Activated CD8-positive, alpha-beta memory T cell treated with anti-CD3 and anti-CD28 coated beads for 1 hour (primary cell): ENCODE measurements at places on chromosomes 1 and 21.

DNA sequence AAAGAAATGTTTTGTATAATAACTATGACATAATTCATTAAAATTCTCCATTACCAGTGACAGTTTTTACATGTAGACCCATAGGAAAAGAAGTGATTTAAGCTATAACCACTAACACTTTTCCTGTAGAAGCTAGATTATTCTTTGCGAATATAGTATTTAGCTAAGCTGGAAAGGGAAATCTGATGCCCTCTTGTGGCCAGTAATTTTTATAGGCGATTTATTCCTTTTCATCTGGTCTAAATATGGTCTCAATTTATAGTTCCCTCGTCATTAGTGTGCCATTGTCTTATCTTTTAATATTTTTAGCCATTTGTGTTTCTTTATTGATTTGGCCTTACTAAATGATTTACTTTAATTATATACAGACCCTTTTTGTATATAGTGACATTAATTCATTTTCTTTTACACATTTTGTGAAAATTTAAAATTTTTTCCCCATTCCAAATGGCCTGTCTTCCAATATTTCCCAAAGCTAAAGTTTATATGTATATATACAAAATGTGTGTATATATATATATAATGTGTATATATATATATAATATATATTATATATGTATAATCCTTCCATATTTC lies 26.7 kb downstream of the BTG3 start:
- no peak for DNase-seq

GRCh38 chr21:34083357-34083756 lies 10.0 kb downstream of the MRPS6 start:
- DNase-seq = no peak

- DNase-seq = no peak
Measured at GRCh38 chr21:37939251-37939650, 23.0 kb upstream of the KCNJ6 start.

GRCh38 chr21:31052489-31053142 lies 14.3 kb upstream of the KRTAP19-8 start:
- no peak for DNase-seq

DNA sequence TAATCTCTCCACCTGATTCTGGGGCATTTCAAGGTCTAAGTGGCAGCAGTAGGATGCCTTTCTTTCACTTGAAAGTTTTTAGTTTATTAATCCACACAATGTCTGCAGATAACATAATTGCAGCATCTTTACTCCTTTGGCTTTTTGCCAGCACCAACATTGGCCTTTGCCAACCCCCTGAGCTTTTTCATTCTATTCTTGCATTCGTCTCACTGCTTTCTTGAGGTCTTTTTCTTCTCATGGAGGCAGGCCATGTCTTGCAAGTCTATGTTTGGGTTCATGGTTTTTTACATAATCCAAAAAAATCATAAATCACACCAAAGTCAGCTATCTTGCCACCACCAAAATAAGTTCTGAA lies 30.4 kb upstream of the COG2 start:
- DNase-seq = no peak

DNA sequence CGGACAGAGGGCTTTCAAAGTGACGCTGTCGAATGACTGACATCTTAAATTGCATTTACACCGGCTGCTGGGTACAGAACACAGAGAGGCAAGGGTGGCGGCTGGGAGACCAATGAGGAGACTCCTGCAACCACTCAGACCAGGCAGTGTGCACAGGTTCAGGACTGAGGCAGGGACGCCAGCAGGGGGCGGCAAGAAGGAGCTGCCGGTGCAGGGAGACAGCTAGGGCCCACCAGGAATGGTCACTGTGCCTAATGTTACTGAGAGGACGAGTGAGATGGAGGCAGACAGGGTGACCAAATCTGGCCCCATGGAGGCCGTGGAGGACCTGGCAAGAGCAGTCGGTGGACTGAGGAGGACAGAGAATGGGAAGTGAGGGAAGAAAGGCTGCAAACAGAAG lies 23.5 kb downstream of the GLIS1 start:
- DNase-seq = no peak

DNA sequence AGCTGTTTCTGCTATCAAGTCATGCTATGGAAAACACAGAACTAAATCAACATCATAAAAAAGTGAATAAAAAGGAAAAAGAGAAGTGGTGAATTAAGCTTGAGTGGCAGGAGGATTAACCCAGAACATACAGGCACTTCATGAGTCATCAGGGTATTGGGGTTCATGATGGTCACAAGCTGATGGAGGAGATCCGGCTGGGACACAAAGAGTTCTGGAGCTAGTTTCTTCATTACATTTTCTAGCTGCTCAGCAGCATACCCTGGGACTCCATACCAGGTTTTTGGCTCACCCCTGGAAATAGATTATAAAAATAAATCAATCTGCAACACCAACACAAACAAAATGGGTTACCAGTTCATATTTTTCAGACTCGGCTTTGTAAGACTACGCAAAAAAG lies 42.5 kb upstream of the SYT2 start:
- DNase-seq = no peak

GRCh38 chr1:214330715-214331114 lies 49.8 kb downstream of the SMYD2 start:
- DNase-seq = no peak

DNA sequence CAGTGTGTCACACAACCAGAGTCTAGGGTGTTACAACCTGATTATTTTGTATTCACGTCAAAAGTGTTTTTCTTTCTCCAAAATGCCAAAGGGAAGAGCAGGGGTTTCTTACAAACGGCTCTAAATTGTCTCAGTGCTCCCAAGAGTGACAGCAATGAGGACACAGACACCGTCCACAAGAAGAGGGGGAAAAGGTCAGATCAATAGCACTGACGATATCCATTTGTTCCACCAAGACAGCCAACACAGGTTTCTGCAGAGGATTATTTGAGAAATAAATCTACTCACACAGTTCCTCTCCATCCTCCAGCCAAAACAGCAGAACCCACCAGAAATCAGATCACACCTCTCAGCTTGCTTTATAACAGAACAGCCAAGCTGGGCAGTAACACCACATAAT lies 193.9 kb downstream of the SEC16B start:
- DNase-seq = no peak

DNA sequence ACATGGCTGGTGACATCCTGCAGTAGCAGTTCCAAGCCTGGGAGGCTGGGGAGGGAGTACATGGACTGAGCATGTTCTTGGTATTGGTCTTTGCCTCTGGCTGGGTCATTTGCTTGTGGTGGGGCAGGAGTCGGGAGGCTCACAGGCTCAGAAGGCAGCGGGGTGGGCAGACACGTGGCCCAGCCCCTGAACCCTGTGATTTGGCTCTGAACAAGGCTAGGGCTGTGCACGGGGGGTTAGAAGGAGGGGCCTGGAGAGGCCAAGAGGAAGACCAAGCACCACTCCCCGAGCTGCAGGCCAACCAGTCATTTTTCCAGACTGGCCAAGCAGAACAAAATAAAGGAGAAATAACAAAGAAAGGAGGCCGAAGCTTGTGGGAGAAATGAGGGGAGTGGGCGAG lies 9.7 kb upstream of the PRELP start:
- no peak for DNase-seq

- DNase-seq = no peak
Measured at GRCh38 chr1:94418664-94419655, 771 bp downstream of the ABCD3 start.

GRCh38 chr1:231803353-231803752 lies 176.8 kb downstream of the DISC1 start:
- DNase-seq = no peak

DNA sequence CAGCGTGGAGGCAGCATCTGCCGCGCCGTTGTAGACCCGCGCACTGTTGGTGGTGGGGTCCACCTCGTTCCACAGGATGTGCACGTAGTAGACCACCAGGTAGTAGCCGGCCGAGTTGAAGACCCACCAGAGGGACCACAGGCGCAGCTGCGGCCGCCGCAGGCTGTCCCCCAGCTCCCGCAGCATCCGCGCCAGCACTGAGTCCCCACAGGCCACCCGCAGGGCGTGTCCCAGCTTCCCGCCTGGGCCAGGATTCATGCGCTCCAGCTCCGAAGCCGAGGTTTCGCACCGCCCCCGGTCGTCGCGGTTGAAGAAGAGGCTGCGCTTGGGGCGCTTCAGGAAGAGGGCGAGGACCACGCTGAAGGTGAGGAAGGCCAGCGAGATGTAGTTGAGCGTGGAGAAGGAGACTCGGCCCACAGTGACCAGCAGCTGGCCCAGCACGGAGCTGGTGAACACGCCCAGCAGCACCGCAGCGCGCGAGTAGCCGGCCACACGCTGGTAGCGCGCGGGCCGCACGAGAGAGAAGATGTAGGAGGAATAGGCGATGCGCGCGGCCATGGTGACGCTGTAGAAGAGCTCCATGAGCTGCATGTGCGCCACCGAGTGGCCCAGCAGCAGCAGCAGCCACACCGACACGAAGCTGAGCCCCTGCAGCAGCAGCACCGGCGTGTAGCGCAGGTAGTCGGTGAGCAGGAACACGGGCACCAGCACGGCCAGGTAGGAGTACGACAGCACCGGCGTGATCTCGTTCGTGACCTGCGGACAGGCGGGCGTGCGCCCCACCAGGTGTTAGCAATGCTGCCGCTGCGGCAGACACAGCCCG lies 10.6 kb downstream of the SLC19A1 start:
- DNase-seq = no peak

DNA sequence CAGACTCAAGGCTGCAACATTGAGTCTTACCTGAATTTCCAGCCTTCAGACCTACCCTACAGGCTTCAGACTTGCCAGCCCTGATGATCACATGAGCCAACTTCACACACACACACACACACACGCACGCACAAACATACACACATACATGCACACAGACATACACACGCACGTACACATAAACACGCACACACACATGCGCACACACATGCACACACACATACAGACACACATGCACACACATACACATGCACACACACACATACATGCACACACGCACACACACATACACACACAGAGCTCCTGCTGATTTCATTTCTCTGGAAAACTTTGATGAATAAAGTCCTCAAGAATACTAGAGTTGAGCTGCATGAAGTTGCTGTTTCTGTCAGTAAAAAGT lies 78.3 kb upstream of the SLC2A1 start:
- no peak for DNase-seq
